Activated T-cell treated with anti-CD3 and anti-CD28 coated beads for 4 hours (primary cell): ENCODE measurements at places on chromosomes 16 and 17.

GRCh38 chr17:13024526-13025257 is 6.9 kb upstream of the ELAC2 start:
- DNase-seq = peak; percentile 54

DNA sequence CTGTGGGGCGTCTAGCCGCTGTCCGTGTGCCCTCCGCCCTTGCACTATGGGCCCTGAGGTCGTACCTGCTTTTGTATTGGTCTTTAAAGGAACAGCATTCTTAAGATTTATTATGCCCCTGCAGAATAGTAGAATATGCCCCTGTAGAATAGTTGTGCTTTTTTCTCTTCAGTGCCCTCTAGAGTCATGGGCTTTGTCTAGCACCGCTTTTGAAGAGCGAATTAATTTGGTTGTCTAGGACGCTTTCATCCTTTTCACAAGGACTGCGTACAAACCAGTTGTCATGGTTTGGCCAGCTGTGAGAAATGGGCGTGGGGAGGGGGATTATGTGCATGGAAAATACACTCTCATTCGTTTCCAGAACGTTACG is 621 bp downstream of the CEP95 start:
- peak; percentile 8 for DNase-seq

GRCh38 chr16:10729104-10730048 is 14.3 kb upstream of the NUBP1 start:
- no peak for DNase-seq

GRCh38 chr17:3043737-3044365 is 19.6 kb downstream of the OR1D5 start:
- no peak for DNase-seq

DNA sequence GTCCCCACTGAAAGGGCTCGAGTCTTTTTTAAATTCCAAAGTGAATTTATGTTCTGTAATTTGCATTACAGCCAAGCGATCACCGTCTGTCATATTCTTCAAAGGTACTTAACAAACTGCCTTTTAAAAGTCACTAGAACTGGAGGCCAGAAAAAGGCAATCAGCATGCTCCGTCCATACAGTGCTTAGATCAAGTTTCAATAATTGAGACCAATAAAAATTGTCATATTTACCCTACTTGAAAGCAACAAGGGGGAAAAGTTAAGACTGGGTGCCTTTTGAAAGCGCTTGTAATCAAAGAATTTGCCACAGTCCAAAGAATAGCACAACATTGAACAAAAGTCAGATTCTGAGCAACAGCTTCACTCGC is 9.0 kb upstream of the ZFHX3 start:
- DNase-seq = no peak

DNA sequence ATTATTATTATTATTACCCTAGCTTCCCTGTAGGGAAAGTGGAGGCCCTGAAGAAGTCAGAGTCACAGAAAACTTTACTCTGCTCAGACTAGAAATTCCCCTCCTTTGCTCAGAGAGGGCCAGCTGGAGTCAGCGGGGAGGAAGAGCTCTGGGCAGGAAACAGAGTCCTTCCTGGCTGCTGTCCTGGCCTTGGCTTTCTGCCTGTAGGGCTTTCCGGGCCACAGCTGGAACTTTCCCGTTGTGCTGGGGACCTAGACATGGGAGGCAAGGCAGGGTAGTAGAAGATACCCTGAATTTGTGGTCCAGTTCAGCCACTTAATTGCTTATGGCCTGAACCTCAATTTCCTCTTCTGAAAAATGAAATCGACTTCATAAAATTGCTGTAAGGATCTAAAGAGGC is 14.0 kb upstream of the CCL2 start:
- DNase-seq = no peak

GRCh38 chr16:68665501-68665900 is 20.4 kb downstream of the CDH3 start:
- no peak for DNase-seq

- DNase-seq = no peak
Measured at GRCh38 chr17:12089809-12090384, 69.2 kb downstream of the MAP2K4 start.

- no peak for DNase-seq
Measured at GRCh38 chr17:76796081-76796480, 58.2 kb downstream of the MFSD11 start.

- no peak for DNase-seq
Measured at GRCh38 chr17:35963663-35964062, 17.6 kb downstream of the CCL16 start.

DNA sequence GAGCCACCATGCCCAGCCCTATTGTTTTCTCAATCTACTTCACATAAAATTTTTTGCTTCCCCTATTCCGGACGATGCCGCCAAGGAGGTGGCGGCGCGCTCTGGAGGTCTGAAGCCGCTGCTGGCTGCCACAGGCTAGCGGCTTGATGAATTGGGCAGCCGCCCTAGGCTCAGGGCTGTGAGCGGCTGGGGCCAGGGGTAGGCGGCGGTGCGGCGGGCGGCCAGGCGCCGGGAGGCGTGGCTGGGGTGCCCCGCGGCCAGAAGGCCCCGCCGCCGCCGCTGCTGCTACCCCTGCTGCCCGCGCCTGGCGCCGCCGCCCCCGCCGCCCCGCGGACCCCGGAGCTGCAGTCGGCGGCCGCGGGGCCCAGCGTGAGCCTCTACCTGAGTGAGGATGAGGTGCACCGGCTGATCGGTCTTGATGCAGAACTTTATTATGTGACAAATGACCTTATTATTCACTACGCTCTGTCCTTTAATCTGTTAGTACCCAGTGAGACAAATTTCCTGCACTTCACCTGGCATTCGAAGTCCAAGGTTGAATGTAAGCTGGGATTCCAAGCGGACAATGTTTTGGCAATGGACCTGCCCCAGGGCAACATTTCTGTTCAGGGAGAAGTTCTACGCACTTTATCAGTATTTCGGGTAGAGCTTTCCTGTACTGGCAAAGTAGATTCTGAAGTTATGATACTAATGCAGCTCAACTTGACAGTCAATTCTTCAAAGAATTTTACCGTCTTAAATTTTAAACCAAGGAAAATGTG is 41.7 kb downstream of the ANKFY1 start:
- no peak for DNase-seq

DNA sequence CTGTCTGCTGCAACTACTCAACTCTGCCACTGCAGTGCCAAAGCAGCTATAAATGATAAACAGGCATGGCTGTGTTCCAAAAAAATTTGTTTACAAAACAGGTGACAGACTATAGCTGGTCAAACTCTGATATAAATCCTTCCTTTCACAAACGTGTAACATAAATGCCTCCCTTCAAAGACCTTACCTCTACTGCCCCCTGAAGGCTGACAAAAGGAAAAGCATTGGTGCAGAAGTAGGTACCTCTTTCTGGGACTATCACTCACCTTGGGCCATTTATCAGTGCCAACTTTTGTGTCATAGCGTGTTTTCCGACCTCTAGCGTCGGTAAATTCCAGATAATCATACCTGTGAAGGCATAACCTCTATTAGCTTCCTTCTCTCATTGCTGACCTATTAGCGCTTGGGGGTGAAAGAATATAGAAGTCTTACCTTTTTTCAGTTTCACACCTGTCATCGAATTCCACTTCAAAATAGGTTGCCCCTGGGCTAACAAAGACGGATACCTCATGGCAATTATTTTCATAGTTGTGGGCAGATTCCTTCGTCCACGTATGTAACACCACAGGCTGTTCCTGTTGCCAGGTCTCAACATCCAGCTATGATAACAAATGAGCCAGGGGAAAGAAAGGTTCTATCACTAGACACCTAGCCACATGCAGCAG is 67.9 kb downstream of the ZZEF1 start:
- no peak for DNase-seq

DNA sequence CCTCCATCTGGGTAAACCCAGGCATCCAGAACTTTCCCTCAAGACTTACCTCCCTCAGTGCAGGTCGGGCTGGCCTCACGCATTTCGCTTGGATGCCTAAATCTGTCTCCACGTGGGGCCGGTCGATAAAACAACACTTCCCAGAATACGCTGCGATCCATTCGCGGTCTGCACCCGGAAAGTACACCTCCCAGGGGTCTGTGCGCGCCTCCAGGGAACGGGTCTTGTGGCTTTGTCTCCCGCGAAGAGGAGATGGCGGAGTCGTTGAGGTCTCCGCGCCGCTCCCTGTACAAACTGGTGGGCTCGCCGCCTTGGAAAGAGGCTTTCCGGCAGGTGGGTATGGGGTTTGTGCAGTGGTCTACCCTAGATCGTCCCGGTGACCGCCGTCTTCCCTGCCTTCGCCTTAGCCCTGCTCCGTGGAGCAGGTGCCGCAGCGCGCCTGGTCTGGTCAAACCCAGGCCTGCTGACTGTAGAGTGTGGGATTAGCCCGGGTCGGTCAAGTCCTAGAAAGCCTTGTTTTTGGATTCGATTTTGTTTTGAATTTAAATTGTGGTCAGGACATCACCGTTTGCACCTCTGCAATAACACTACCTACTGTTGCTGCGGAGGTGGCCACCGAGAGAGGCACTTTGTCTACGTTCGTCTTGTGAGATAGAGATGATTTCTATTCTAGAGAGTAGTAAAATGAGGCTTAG is at the start of gene RPAIN:
Gene RPAIN (plus strand): TSS at position 224 of the 695 bp plus-strand sequence. CDS start 29 bp downstream, at position 253.
- peak; percentile 77 for DNase-seq

DNA sequence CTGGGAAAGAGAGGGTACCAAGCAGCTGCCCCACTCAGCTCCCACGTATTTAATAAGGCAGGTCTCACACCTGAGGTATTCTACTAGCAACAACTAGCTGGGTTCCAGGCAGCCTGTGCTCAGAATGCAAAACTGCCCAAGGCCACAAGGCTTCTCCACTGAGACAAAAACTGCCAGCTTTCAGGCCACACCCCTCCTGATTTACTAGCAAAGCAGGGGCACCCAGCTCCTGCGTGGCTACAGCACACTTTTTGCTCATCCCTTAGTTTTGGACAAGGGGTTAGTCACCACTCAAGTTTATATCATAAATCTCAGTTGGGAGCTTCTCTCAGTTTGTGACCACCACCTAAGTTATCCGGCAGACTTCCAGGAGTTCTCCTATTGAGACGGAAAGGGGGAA is 494.6 kb downstream of the CDH11 start:
- DNase-seq = no peak

DNA sequence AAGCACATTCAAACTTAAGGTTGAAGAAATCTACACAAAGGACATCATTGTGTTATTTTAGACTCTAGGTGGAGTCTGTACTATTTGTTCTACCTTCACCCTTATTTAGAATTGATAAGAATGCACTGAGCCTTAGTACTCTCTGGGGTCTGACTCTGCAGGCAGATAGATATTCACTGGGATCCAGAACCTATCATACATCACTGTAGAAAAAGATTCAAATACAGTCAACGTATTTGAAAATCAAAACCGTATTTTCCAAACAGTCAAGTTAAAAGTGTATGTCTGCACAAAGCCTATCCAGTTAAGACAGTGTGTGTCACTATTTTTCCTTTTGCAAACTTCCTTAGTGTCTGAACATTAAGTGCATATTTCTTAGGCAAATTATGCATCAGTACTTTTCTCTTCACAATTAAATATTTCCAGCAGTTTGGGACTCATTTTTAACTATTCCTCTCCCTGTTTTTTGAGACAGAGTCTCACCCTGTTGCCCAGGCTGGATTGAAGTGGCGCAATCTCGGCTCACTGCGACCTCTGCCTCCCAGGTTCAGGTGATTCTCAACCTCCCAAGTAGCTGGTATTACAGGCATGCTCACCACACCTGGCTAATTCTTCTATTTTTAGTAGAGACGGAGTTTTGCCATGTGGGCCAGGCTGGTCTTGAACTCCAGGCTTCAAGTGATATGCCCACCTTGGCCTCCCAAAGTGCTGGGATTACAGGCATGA is 22.3 kb downstream of the MOSMO start:
- no peak for DNase-seq

DNA sequence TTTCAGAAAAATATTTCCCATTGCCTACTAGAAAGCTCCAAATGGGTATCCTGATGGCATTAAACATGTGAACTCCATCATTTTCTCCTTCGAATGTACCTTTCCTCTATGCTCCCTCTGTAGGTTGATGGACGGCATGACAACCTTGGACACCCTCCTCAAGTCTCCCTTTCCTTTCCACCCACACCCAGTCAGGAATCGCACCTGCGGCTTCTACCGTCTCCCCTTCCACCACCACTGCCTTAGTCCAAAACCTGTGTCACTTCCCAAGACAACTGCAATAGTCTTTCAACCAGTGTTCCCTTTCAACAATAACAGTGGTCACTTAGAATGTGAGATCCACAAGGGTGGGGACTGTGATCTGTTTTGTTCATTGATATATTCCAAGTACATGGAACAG is 233.1 kb upstream of the AXIN2 start:
- DNase-seq = no peak

- no peak for DNase-seq
Measured at GRCh38 chr16:71794943-71795342, 13.7 kb downstream of the AP1G1 start.

DNA sequence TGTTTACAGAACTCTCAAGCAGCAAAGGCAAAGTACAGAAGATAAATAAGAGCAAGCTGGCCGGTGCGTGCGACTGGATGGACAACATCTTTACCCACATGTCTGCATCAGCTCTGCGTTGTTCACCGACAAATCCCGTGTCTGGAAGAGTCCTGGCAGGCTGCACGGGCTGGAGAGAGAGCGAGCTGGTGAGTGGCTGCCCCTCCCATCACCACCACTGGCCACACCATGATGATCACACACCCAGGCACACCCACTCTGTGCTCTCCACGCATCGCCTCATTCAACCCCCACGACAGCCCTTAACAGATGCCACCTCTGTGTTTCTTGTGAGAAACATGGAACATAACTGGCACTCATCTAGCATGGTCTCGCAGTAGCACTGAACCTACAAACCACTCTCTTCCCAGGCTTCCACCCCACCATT is 59.2 kb downstream of the ANKRD11 start:
- no peak for DNase-seq

DNA sequence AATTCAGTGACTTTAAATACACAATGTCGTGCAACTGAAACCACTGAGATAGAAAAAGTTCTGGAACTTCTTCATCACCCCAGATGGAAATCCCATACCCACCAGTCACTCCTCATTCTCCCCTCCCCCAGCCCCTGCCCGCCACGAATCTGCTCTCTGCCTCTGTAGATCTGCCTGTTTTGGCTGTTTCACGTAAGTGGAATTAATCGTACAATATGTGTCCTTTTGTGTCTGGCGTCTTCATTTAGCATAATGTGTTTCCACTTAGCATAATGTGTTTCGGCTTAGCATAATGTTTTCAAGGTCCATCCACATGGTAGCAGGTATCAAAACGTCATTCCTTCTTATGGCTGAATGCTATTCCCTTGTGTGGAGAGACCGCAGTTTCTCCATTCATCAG is 3.5 kb upstream of the SPPL2C start:
- no peak for DNase-seq

DNA sequence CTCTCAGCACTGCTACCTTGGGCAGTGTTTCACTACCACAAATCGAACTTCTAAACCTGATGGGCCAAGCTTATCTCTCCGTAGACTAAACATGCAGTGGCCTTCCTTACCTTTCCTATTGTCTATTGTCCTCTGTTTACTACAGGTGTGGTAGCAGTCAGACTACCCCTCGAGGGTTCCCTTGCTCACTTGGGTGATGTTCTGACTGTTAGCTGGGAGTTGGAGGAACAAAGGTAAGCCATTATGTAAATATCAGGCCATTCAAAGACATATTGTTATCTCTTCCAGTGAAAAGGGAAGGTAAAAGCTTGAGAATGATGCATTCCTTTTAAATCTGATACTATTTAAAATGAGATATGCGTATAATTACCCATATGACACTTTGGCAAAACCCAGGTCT is 828.3 kb upstream of the EEF2KMT start:
- no peak for DNase-seq
